ENCODE measurements at places on chromosomes 3 and 15.

DNA sequence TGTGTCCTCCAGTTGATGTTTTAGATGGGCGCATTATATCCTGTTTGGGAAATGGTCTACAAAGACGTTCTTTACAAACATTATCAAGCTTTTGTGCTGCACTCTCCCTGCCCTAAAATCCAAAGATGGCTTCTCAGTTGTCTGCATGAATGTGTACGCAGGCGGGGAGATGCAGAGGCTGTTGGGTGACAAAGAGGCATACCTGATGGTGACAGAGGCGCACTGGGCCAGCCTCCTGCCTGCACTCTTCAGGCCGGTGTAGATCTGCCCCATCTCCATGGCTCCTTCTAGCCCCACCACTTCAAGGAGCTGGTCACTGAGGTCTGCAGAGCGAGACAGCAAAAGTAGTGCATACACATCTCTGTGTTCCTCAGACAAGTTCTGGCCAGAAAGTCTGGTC is 55.8 kb upstream of the ETV5 start:
- no peak for DNase-seq

- DNase-seq = no peak
Observed at GRCh38 chr15:63970621-63971426, 75.5 kb downstream of the DAPK2 start.

DNA sequence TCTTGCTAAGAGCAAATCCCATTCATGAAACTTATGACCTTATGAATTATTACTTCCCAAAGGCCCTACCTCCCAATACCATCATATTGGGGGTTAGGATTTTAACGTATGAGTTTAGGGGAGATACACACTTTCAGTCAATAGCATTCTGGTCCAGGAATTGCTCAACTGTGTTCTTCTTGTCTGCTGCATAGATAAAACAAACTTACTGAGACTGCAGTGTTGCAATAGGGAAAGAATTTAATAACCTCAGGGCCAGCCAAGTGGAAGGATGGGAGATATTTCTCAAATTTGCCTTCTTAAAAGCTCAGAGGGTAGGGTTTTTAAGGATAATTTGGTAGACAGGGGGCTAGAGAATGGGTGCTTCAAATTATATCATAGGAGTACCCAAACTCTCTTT is 625.8 kb downstream of the OTOL1 start:
- no peak for DNase-seq

DNA sequence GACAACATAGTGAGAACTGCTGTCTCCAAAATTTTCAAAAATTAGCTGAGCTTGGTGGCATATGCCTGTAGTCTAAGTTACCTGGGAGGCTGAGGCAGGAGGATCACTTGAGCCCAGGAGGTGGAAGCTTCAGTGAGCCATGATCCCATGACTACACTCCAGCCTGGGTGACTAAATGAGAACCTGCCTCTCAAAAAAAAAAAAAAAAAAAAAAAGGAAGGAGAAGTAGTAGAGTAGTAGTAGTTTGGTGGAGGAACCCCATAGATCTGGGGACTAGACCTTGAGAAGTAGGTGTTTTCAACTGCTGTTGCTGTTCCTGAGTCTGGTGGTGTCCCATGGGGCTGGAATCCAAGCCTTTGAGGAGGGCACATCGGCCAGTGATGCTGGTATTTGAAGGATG is 38.4 kb upstream of the UBE2E2 start:
- no peak for DNase-seq

GRCh38 chr3:51727500-51727899 is 20.6 kb downstream of the GRM2 start:
- no peak for DNase-seq

DNA sequence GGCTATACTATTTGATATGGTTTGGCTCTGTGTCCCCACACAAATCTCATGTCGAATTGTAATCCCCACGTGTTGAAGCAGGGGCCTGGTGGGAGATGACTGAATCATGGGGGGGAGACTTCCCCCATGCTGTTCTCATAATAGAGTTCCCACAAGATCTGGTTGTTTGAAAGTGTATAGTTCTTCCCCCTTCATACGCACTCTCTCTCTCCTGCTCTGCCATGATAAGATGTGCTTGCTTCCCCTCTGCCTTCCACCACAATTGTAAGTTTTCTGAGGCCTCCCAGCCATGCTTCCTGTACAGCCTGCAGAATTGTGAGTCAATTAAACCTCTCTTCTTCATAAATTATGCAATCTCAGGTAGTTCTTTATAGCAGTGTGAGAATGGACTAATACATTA is 290.1 kb upstream of the CHRM5 start:
- DNase-seq = no peak

GRCh38 chr3:142259359-142259758 is 34.0 kb upstream of the GK5 start:
- no peak for DNase-seq

DNA sequence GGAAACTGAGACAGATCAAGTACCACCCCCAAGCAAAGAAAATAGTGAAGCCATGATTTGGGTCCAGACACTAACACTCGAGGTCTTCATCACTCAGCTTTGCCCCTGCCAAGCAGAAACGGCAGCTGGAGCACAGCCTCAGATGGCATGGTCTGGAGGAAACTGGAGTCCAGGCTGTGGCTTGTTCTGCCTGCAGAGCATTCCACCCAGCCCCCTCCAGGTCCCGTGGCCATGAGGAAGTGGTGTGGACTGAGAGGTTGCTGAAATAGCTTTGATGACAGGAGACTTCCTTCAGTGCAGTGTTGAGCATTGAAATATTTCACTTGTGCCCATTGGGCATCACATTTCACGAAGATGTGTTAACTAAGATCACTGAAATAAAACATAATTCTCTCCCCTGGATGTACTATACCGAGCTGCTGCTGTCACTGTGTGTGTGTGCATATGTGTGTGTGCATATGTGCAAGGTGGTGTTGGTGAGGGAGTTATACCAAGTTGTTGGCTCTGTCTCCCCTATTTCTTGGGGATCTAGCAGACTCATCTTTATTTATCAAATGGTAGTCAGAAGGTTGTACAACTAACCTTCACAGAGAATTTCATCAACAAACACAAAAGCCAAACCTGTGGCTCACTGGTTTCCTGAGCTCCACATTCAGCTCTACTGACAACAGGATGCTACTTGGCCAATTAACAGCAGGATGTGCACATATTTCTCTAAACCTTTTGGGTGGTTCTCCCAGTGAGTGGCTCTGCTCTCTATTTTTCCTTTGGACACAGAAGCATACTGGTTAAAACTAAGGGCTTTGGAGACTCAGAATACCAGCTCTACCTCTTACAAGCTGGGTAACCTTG is 660.1 kb upstream of the CFAP20DC start:
- DNase-seq = no peak

DNA sequence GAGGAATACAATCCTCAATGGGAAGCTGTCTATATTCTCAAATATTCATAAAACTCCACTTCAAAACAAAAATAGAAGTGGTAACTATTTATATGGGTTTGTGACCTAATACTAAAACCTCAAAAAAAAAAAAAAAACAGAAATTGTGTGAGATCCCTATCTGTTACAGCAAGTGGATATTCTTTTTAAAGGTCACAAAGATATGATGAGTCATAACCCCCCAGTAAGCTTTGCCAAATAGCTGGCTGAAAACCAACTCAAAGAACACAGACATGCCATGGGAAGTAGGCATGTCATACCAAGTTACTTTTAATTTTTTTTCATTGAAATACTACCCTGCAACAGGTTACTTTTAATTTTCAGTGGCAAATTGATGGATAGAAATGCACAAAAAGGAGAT is 62.5 kb downstream of the CBLB start:
- no peak for DNase-seq

- no peak for DNase-seq
Observed at GRCh38 chr3:111915905-111916304, 56.8 kb downstream of the PHLDB2 start.

- peak; percentile 13 for DNase-seq
Observed at GRCh38 chr15:90463381-90463780, 66.3 kb upstream of the CRTC3 start.
